ENCODE measurements at places on chromosomes 2 and 18.

GRCh38 chr2:133266041-133266925 lies 302.0 kb downstream of the NCKAP5 start:
- peak overlapping the region; percentile 64 for H3K4me3 ChIP-seq
- peaks cover 11% of the 10 kb centered on the region for H3K4me1 ChIP-seq
- DNase-seq = peak; percentile 60
- peaks cover 37% of the 10 kb centered on the region for H3K27me3 ChIP-seq

- H3K4me3 ChIP-seq = no peak overlapping the region
- H3K27me3 ChIP-seq = no peaks in the 10 kb centered on the region
- H3K4me1 ChIP-seq = no peaks in the 10 kb centered on the region
- DNase-seq = no peak
- H3K27ac ChIP-seq = no peak overlapping the region
Observed at GRCh38 chr2:142112757-142113221, 18.0 kb downstream of the LRP1B start.

DNA sequence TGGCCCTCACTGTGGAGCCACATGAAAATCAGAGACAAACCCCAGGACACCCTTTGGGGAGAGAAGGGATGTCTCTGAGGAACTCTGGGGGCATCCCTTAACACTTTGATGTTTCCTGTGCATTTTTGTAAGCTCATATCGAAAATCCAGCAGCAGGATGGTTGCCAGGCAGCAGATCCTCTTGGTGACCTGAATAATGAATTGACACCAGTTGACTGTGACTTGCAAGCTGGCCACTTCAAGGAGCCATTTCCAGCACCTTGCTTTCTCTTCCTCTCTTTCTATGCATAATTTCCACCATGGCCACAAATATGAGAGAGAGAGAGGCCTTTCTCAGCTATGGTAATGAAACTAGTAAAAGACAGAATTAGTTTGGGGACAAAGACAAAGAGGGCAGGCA lies 91.7 kb downstream of the NRP2 start:
- no peaks in the 10 kb centered on the region for H3K27me3 ChIP-seq
- H3K36me3 ChIP-seq = no peaks in the 10 kb centered on the region
- H3K4me1 ChIP-seq = peaks cover 12% of the 10 kb centered on the region
- DNase-seq = no peak
- H3K4me3 ChIP-seq = no peak overlapping the region
- no peak overlapping the region for H3K27ac ChIP-seq

DNA sequence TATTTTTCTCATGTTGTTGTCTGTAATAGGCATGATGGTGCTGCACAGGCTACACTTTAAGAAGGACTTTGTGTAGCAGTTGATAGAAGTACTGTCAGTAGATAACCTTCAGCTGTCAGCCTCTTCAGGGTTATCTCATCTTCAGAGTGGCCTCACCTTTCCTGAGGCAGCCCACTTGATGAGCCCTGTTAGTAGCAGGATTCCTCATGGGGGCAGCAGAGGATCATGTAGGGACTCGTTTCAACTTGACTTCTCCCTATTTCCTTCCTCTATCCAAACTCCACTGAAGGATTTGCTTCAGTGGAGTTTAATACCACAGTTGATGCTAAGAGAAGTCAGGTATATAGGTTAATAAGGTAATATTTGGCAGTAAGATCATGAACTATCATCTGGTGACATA lies 530.3 kb upstream of the FSIP2 start:
- no peak overlapping the region for H3K27ac ChIP-seq
- no peaks in the 10 kb centered on the region for H3K27me3 ChIP-seq
- H3K4me1 ChIP-seq = no peaks in the 10 kb centered on the region
- peak; percentile 75 for DNase-seq
